ENCODE measurements at places on chromosomes 3 and 15.

GRCh38 chr3:14926592-14926991, 20.8 kb upstream of the NR2C2 start:
- no peak for DNase-seq

GRCh38 chr15:38651328-38652038, 86.9 kb upstream of the RASGRP1 start:
- no peak for DNase-seq

- no peak for DNase-seq
Observed at GRCh38 chr15:81152339-81152738, 18.3 kb downstream of the CFAP161 start.

- DNase-seq: no peak
Observed at GRCh38 chr15:68031404-68031803, 22.7 kb upstream of the PIAS1 start.

DNA sequence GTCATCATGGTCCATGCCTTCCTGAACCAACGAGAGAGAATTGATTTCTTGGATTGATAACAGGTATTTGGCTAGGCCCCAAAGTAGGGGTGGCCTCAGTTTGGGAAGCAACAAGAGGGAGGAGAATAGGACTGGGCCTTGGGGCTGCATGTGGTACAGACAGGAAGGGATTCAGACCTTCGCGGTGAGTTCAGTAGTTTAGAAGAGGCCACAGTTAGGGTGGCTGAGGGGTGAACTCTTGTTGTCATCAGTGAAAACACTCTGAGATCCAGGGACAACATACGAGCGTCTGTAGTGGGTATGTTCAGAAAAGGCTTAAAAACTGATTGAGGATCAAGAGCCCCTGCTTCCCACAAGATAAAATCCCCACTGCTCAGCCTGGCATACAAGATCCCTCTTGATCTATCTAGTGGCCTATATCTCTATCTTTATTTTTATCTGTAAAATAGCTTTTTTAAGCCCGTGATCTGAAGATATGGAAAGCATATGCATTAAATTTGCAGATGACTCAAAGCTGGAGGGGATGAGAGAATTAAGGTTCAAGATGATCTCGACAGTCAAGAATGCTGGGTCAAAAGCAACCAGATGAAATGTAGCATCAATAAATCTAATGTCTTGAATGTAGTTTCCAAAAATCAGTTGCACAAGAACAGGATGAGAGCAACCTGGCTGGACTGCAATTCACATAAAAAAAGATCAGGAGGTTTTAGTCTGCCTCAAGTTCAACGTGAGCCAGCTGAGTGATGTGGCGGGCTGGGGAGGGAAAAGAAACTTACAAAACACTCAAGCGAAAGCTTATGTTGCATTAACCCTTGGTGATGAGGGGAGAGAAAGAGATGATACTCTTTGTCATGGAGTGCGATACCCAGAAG, 221.1 kb upstream of the TLE3 start:
- DNase-seq: no peak

- DNase-seq: no peak
Observed at GRCh38 chr3:100389025-100389424, 11.9 kb downstream of the TOMM70 start.

- DNase-seq: no peak
Observed at GRCh38 chr3:122691195-122691594, 10.6 kb downstream of the PARP14 start.

DNA sequence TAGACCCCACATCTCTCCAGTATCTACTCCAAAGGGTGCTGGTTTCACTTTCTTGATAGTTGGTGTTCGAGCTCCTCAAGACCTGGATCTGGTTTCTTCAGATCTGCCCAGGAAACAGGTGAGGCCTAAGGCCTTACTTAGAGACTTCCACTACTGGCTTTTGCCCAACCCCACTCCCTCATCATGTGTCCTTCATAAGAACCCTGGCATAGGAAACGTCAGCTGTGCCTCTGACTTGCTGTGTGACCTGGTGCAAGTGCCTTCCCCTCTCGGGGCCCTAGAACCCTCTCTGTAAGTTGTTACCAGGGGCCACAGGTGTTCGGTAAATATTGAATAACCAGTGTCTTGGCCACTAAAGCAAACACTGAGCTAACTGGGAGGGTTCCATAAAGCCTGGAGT, 3.9 kb downstream of the OXTR start:
- DNase-seq: no peak

GRCh38 chr15:97013491-97013890, 683.0 kb downstream of the NR2F2 start:
- DNase-seq: no peak

DNA sequence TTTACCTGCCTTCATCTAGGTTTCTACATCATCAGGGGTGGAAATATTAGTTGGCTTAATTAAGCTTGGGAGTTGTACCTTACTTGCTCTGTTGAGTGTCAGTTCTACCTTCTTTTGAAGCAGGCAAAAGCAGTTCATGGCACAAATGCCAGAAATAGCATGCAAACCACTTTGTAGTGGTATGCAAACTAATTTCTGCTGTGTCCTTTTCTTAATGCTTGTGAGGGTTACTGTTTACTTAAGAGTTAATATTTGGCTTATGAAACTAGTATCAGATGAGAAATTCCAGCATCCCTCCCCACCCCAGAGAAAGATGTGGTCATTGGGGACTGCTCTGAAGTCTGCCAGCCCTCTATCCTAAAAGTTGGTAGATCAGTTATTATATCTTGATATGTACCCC, 7.1 kb downstream of the ATP2C1 start:
- DNase-seq: no peak

- no peak for DNase-seq
Observed at GRCh38 chr3:12187448-12188327, 29.0 kb upstream of the TIMP4 start.

DNA sequence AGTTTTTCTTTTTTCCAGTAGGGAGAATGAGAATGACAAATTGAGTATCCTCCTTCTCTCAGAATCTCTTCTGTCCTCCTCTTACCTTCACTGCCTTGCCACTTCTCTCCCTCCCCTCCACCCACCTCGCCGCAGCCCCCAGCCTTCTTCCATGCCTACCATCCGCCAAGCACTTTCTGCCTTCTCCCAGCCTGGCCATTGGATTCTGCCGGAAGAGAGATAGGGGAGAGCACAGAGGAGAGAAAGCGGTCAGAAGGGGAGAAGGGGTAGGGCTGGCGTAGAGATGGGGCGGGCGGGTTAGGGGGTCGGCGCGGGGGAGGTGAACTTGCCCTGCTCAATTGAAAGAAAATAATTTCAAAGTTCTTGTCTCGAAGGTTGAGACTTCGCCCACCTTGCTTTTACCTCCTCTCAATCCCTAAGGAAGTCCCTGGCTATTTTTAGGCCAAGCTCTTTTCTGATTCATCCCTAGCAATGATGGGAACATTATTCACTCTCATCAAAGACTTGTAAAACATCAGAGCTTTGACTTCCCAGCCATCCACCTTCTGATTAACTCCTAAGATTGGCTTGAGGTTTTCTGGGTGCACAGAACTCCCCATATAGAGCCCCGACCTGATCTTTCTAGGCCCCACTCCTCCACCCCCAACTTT, 811 bp downstream of the C3orf52 start:
- no peak for DNase-seq

DNA sequence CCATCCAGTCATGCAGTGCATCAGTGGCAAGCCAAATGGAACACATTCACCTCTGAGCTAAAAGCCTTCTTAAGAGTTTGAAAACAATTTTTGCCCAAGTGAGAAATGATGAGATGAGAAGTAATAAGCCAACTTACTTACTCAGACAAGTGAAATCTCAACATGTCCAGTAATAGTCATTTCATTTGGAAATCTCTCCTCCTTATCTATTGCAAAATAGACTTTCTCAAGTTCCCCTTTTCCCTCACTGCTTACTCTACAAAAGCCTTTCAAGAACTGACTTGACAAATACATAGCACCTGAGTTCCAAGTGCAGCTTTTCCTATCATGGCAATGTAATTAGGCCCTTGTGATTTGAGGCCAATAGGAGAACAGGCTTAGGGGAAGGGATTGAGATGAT, 282.3 kb downstream of the SLC9A9 start:
- DNase-seq: no peak

DNA sequence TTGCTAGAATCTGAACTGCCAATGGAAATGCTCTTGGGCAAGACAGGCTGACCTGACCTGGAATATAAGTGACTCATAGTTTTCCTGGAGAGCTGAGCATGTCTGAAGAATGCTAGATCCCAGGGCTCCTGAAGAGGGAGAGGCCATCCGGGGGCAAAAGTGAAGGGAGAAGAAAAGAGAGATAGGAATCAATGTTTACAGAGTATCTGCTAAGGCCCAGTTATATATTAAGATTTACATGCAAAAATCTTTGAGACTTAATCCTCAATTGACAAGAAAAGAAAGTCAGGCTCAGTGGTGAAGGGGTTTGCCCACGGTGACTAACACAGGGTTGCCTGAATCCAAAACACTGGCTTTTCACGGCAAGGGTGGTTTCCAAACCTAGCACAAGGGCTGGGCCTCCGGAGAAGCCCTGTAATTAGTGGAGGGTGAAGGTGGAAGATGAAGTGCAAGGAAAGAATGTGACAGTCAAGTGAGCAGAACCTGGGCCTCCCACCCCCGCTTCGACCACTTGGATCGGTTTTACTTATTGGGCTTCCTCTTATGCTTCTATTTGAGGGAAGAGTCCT, 91.7 kb upstream of the FGF12 start:
- DNase-seq: no peak

GRCh38 chr15:45399381-45400212, 21.3 kb upstream of the GATM start:
- no peak for DNase-seq

GRCh38 chr3:159029306-159030026, 227.6 kb downstream of the MFSD1 start:
- DNase-seq: no peak

DNA sequence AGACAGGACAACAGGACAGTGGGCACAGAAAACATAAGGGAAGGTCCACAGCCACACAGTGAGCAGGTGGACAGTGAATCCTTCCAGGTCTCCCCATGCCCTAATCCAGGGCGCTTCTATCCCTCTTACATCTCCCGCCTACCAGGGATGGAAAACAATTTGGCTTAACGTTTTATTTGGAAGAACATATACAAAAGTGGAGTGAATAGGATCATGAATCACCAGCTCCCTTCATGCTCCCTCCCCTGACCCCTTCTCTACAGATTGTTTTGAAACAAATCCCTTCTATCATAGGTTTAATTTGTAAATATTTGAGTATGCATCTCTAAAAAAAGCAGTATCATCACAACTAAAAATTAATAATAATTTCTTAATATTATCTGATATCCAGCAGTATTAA, 52.5 kb downstream of the CLDN11 start:
- DNase-seq: no peak

DNA sequence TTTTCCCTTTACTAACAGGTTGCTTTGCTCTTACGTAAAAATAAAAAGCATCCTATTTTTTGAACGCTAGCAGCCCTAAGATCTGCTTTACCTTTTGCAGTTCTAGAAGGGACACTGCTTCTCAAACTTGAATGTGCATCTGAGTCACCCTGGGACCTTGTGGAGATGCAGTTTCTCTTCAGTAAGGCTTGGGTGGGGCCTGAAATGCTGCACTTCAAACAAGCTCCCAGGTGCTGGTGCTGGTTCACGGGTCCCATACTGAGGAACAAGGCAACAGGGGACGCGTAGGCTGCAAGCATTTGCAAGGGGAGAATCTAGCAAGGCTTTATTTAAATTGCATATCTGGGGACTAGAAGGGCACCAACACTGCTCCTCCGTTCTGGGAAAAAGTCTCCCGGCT, 30.0 kb downstream of the MB21D2 start:
- DNase-seq: no peak

GRCh38 chr3:143056372-143056771, 55.0 kb downstream of the U2SURP start:
- DNase-seq: no peak

DNA sequence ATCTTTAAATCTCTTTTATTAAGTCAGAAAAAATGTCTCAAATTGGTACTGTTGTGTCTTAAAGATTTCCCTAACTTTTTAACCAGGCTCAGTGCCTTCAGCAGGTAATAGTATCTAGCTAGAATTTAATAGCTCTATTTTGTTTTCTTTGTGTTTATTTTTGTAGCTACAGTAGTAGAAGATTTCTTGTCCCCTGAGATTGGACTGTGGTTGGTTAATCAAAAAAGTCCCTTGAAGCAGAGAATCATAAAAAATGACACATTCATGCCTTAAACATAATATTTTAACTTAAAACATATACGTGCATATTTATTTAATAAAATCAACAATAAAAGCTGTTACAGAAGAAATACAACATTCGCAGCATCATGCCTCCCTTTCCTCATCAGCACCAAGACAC, 102.8 kb downstream of the EEFSEC start:
- DNase-seq: no peak

DNA sequence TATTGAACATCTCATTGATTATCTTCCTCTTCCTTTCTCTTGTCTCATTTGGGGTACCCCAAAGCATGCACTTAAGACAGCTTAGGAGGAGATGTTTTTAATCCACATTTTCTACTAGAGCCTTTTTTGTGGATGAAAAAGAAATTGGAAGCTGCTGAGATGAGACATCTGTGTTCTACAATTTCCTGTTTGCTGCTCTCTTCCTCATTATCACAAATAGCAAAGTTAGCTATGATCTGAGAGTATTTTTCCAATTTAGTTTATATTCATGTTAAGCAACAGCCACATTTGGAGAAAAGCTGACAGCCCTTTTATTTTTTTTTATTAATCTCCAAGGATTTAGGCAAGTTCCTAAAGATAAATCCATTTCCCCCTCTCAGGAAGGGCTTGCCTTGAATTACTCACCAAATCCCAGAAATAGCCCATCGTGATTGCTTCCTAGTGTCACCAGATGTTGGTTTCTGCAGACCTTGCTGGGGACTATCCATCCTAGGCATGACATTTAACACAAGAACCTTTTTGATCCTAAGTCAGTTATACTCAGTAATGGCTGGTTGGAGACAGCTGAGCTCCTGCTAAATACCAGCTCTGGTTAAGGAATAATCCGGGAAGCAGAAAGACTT, 70.8 kb upstream of the FILIP1L start:
- no peak for DNase-seq

GRCh38 chr3:165549037-165549436, 288.2 kb downstream of the BCHE start:
- DNase-seq: no peak

- no peak for DNase-seq
Observed at GRCh38 chr15:97977734-97978133, 17.2 kb downstream of the ARRDC4 start.

GRCh38 chr3:138227650-138228049, 40.5 kb downstream of the ARMC8 start:
- no peak for DNase-seq

GRCh38 chr3:166634091-166634746, 745.9 kb downstream of the ZBBX start:
- DNase-seq: no peak

GRCh38 chr3:184058029-184058428, 5.2 kb downstream of the HTR3C start:
- DNase-seq: no peak

- no peak for DNase-seq
Observed at GRCh38 chr15:50184863-50185504, 3.0 kb downstream of the SLC27A2 start.

DNA sequence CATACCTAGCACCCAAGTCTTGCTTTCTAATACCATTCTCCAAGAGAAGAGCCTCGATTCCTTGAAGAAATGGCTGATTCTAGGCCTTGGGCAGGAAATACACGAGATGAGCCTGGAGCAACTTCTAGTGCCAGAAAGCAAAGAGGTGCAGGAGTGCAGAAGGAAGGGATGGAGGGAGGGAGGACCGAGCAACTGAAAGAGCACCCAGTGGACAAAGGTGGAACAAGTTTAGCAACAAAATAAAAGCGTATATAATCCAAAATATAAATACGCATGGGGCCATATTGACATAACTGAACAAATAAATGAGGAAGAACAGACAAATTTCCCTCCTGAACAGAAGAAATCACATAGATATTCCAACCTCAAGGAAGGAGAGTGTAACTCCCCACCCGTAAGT, 34.4 kb downstream of the CHSY1 start:
- no peak for DNase-seq

All from coronary artery (tissue), 2 donors.